ENCODE measurements at places on chromosomes 2 and 18.

DNA sequence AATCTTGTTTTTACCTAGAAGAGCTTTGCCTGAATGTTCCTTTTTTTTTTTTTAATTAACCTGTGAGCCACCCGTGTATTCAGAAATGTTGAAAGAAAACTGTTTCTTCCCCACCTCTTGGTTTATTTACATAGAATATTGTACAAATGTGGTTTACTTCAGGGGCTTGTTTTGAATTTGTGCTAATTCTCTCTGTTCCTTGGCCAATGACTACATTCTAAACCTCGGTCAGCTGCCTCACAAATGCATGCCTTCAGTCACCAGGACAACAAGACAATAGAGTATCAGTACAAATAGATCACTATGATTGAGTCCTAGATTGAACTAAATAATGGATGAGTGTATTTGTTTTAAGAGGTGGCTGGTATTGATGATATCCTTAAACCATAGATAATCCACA is 36.0 kb downstream of the AGFG1 start:
- DNase-seq = no peak

GRCh38 chr2:137826373-137827372 is 137.6 kb upstream of the HNMT start:
- no peak for DNase-seq

DNA sequence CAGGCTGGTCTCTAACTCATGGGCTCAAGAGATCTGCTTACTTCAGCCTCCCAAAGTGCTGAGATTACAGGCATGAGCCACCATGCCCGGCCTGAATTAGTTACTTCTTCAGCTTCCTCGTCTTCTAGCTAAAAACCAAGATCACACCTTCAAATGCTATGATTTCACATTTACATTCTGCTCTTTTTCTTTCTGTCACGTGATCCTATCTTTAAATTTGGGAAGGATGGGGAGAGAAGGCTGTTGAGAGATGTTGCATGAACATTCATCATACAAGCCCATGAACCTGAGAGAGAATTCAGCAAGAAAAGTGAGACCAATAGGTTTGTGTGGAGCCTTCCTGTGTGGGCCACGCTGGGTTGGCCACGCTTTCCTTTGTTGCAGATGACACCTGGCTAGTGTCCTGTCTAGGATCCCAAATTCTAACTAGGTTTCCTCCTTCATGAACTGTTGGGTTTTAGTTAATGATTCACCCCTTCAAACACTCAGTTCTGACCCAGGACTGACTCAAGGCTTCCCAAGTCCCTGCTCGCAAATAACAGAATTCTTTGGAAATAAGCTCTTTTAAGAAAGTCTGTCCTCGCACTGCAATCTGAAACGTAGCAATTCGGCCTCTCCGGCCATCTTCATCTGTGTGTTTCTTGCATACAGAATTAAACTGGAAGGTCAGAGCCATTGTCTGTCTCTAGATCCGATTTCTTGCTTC is 57.3 kb upstream of the CREB1 start:
- no peak for DNase-seq

- DNase-seq = no peak
These were observed 335.6 kb downstream of the EIPR1 start for GRCh38 chr2:3041841-3042600.

- DNase-seq = no peak
These were observed 2.9 kb upstream of the ATOH8 start for GRCh38 chr2:85750587-85751575.

DNA sequence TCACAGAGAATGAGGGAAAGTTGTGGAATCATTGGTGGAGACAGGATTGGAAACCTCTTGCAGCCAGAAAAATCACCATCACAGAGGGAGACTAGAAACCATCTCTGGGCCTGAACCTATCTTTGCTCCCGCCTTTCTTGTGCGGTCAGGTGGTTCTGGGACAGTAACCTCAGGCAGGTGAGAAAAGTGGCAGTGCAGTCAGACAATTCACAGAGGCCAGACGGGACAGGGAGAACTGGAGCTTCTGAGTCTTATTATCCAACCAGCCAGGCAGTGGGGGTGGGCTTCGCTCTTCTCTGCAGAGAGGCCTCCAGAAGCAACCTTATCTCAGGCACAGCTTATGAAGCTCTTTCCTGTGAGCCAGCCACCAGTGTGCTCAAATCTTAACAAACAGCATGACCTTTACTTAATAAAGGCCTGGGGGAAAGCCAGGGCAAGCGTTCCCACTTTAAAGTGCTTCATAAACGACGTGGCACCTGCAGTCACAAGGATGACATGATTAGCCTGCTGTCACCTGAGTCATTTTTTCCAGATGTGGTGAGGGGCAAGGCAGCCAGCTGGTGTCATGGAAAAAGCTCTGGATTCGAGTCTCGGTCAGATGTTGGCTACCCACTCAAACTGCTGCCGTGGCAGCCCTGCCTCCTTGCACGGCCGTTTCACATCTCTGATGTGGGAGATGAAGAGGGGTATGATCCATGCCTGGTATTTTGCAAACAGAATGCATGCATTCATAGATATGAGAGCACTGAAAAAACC is 109.7 kb downstream of the B3GNT2 start:
- no peak for DNase-seq

GRCh38 chr18:55907453-55908175 is 319.6 kb upstream of the TCF4 start:
- DNase-seq = no peak

DNA sequence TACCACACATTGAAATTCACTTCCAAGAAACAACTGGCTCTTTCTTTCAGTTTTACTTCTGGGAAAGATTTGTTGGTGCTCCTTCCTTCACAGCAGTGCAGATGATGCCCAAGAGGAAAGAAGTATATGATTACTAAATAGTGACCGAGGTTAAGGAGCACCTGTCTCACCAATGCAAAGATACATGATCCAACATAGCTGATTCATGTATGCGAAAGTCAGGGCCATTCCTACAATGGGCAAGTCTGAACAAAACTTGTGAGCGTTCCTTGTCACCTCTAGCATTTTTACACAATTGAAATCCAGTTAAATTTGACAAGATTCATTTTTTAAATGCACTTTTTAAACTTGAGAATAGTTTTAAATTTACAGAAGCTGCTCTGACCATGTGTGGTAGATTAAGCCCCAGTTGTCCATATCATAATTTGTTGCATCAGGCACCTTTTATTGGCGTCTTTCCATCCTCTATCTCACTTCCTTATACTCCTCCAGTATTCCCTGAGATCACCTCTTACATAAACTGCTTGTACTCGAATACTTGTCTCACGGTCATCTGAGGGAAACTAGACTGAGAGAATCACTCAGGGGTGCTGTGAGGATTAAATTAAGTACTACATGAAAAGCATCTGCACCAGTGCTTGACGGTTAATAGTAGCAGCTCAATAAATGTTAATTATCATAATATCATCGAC is 438.8 kb upstream of the CDH20 start:
- no peak for DNase-seq

GRCh38 chr2:53848062-53848461 is 11.7 kb downstream of the GPR75 start:
- no peak for DNase-seq

DNA sequence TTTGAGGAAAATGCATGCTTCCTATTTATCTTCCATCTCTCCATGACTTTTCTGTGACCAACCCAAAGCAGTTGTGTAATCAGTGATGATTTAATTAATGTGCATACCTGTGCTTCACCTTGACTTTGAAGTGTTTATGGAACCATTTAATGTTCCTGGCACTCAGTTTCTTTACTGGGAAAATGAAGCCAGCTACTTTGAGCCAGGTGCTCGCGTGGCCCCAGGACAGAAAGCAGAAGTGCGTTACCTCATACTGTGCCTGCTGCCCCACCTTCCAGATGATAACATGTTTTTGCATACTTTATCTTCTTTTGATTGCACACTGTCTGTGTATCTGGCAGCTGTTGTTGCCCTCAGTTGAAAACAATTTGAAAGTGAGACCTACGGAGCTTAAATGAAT is 61.3 kb downstream of the PMAIP1 start:
- DNase-seq = no peak

DNA sequence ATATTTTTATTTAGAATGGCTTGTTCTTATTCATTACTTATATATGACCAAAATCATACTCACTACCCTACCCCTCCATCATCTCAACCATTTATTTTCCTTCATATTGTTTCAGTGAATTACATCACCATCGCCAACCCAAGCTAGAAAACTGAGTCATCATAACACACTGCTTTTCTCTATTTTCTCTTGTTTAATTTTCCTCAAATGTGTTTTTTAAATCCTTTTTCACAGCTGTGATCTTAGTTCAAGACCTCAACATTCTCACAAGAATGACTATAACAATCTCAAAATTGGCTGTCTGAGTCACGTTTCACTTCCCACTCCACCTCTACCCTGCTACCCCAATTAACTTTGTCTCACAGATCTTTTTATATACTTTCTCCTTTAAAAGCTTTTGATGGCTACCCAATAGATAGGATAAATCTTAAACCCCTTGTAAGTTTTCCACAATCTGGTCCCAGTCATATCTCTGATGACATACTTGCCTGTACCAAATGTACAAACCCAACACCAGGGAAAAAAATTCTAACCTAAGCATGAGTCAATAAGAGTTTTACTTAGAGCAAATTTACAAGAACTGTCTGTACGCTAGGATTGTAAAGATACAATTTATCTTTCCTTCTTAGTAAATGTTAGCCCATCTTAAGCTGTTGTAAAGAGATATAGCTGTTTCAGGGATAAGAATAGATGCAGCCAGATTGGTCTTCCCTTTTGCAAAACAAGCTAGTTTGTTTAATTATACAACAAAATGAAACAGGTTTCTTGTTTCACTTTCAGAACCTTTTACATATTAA is 635.1 kb upstream of the SLC39A10 start:
- no peak for DNase-seq

DNA sequence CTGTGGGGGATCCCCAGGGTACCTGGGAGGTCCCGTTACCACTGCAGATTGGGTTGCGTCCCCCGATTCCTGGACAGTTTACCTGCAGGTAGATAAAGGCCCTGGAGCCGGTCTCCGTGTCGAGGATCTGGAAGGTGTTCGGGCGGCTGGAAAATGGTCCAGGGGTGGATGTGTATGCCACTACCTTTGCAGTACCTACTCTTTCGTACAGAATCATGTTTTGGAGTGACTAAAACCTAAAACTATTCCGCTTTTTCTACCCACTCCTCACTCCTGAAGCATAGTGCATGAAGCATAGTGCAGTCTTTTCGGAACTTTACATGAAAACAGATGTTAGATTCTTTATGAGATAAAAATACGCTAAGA is 418 bp downstream of the WDR75 start:
- DNase-seq = no peak

GRCh38 chr18:59547581-59548182 is 149.5 kb downstream of the CCBE1 start:
- DNase-seq = no peak

DNA sequence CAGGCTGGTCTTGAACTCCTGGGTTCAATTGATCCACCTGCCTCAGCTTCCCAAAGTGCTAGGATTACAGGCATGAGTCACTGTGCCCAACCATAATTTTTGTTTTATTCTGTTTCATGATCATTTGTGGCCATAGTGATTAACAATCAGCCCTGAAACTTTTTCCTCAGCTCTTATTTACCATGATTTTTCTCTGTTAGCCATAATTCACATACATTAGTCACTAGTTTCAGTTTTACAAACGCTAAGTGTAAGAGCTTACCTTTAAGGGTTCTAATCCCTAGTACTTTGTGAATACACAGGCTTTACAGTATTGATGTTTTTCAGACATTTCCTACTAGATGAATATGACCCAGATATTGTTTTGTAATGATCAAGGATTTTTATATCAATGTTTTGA is 216.1 kb downstream of the DPP4 start:
- no peak for DNase-seq

- DNase-seq = no peak
These were observed 80.5 kb downstream of the EHBP1 start for GRCh38 chr2:62785810-62786597.

DNA sequence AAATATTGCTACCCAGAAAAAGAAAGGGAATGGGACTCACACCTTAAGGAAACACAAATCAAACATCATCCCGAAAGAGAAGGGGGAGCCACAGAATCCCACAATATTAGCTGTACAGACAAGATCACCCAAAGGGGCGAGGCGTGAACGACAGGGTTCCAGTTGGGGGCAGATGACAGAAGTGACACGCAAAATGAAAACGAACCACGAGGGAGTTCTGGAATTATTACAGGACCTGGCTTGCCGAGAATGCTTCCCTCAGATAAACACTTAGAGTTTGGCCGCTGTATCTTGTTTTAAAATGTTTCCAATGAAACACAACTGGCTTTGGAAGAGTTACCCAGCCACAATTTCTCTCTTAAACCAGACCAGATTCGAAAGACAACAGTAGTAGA is 60.4 kb downstream of the C2orf76 start:
- no peak for DNase-seq

GRCh38 chr18:37453752-37454151 is 111.8 kb downstream of the CELF4 start:
- DNase-seq = no peak

DNA sequence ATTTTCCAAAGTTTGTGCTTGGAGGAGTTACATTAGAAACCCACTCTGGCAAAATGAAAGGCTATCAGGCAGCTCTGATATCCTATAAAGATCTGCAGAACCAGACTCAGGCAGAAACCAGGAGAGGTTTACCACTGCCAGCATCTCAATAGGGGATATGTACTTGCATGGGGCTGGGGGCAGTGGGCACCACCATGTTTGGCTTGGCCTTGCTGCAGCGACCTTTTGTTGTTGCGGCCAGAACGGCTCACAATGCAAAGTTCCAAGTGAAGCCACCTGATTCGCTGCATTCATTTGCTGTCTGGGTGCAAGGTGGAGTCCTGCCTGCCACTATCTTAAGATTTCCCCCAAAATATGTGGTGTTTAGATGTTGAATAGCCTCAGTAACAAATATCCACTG is 81.3 kb downstream of the COPS8 start:
- DNase-seq = no peak

- no peak for DNase-seq
These were observed 83.9 kb upstream of the ODC1 start for GRCh38 chr2:10531874-10532637.

GRCh38 chr18:28691496-28691840 is 514.5 kb upstream of the CDH2 start:
- DNase-seq = no peak

DNA sequence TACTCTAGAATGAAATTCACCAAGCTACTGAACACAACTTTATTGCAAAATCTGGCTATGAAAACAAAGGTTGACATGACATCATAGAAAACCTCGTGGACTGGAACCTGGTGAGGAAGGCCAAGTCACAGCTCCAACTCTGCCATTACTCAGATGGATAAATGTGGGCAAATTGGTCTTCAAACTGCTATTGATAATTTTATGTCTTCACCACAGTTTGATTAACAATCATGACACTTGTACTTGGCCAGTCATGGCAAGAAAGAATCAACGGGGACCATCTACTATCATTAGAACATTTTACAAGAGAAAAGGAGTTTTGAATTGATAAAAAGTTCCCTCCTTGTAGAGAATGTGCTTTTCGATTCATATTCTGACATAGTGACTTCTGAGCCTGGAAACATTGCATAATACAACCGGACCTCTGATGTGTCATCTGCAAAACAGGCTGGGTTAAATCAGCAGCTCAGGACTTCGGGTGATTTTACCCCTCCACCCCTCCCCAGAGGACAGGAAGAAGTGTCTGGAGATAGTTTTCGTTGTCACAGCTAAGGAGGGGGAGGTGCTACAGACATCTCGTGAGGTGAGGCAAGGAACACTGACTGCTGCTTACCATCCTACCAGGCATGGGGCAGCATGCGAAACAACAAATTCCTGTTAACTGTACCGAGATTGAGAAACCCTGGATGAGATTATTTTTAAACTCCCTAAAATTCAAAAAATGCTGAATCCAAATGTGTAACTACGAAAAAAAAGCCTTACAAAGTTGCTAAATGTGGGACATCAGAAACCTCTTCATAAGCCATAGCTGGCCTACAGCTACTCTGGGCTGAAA is 8.4 kb downstream of the L3MBTL4 start:
- no peak for DNase-seq

GRCh38 chr18:55014095-55014494 is 54.8 kb upstream of the CCDC68 start:
- DNase-seq = no peak
